Astrocyte of the spinal cord (primary cell): ENCODE measurements at places on chromosomes 4 and X.

DNA sequence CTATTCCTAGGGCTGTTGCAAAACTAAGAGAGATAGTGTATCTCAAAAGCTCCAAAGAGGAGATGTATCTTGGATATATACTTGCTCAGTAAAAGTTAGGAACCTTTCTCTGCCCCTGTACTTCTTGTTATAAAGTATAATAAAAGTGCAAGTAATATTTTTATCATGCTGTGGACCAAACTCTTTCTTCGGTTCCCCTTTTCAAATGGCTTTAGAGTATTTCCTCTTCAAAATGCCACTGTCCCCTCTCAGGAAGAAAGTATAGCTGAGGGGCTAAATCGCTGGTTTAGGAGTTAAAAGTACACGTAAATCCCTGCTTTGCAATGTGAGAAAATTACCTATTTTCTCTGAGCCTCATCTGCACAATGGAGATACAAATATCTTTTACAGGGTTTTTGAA, 169.1 kb upstream of the FTHL17 start:
- DNase-seq = no peak

DNA sequence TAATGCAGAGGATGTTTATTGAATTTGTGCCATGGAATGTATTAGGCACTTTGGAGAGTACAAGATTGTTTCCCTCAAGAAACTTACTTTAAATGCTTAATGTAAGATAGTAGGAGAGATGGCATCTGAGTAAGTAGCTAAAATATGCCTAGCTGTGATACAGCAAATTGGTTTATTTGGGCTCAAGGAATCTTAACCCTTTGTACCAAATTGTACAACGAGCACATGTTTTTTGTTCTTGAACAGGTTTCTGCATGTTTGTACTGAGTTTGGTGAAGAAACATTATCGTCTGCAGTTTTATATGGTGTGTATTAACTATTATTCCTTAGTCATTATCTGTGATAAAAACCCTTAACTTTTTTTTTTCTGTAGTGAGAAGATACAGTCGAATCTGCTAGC, 48.6 kb downstream of the CDS1 start:
- DNase-seq = peak; percentile 8

DNA sequence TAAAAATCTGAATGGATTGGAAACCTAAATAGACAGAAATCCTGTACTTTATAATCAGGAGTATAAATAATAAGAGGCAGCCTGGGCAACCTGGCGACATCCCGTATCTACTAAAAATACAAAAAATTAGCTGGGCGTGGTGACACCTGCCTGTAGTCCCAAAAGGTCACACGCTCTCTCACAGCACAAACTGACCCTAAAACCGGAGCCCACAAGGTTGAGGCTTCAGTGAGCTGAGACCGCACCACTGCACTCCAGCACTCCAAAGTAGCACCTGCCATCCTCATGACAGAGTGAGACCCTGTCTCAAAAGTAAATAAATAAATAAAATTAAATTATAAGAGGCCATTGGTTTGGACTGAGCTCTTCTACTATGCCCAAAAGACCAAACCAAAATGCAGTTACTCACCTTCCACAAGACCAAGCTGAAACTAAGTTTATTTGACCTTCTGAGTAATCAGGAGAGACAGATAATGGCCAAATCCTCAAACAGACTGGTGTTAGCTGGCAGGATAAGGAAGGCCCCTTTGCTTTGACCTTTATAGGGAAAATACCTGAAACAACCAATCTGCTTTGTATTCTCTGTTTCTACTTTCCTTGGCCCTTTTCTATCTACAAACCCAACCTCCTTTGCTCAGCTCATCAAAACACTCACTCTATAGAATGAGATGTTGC, 3.2 kb upstream of the GRSF1 start:
- no peak for DNase-seq

GRCh38 chrX:137587151-137587550, 21.2 kb downstream of the ZIC3 start:
- DNase-seq = no peak

GRCh38 chrX:87874043-87874442, 356.4 kb downstream of the KLHL4 start:
- no peak for DNase-seq

- peak; percentile 15 for DNase-seq
Observed at GRCh38 chrX:150897421-150898320, 797 bp downstream of the CD99L2 start.

DNA sequence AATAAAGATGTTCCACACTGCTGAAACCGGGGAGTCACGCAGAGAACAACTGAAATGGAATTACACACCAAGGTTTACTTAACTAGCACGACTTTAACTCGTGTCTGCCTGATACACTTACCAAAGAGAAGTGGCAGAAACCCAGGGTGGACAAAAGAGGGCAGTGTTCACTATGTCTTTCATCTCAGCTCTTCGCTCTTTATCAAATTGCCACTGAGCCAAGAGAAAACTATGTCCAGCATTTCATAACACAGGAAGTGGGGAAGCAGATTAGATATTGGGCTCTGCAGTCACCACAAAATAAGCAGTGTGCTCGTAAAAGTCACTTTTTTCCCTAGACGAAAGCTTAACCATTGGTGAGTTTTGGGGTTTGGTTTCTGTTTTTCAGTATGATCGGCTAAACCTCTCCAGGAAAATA, 155.7 kb downstream of the CHIC2 start:
- peak; percentile 89 for DNase-seq

- DNase-seq = peak; percentile 10
Observed at GRCh38 chr4:102665527-102665926, 95.2 kb downstream of the MANBA start.

- no peak for DNase-seq
Observed at GRCh38 chrX:153590961-153591956, 7.7 kb downstream of the CCNQ start.

DNA sequence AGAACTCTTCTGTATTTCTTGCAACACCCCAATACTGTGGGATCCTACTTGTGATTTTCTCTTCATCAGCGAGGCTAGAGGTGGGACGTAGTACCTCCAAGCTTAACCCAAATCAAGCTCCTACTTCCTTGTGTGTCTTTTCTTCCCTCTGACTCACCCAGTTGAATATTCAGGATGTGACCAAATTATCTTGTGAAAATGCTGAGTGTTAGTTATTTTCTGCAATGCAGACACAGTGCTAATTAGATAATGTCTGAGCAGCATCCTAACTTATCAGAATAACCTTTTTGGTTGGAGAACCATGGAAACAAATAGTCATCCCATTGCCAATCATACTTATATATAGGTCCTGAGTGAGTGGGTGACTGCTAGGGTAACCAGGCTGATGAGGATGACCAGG, 2.4 kb downstream of the MEPE start:
- DNase-seq = no peak

DNA sequence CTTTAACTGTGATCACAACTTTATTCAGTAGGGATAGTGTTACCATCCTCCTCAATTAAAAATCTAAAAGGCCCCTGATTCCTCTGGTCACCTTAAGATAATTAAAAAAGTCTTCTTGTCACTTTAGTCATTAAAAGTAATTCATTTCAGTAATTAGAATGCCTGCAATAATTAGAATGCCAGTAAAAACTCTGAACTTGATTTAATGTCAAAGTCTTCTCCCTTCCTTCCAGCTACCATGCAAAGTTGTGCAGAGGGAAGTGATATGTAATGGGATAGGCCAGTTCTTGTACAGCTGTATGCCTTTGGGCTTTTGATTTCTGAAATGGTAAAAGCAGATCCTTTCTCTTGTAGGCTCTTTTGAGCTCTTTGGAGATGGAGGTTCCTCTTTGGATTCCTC, 417.2 kb downstream of the ADAM29 start:
- DNase-seq = no peak

- no peak for DNase-seq
Observed at GRCh38 chr4:112144546-112145325, 518 bp upstream of the FAM241A start.

- DNase-seq = no peak
Observed at GRCh38 chr4:101762534-101762933, 28.0 kb upstream of the BANK1 start.

DNA sequence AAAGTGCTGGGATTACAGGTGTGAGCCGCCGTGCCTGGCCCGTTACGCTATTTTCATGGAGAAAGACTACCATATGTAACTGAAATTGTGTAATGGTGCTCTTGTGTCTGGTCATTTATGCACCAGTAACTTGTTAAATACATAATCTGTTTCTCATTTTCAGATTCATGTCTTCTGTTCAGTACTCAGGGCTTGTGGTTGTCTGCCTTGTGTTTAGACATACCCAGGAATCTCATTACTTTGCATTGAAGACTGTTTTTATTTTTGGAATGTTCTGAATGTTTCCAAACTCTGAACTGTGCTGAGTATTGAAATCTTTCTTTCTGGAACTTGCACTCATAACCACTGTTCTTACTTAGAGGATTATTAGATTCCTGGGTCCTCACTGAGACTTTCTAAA, 52.8 kb downstream of the PDLIM5 start:
- peak; percentile 47 for DNase-seq

DNA sequence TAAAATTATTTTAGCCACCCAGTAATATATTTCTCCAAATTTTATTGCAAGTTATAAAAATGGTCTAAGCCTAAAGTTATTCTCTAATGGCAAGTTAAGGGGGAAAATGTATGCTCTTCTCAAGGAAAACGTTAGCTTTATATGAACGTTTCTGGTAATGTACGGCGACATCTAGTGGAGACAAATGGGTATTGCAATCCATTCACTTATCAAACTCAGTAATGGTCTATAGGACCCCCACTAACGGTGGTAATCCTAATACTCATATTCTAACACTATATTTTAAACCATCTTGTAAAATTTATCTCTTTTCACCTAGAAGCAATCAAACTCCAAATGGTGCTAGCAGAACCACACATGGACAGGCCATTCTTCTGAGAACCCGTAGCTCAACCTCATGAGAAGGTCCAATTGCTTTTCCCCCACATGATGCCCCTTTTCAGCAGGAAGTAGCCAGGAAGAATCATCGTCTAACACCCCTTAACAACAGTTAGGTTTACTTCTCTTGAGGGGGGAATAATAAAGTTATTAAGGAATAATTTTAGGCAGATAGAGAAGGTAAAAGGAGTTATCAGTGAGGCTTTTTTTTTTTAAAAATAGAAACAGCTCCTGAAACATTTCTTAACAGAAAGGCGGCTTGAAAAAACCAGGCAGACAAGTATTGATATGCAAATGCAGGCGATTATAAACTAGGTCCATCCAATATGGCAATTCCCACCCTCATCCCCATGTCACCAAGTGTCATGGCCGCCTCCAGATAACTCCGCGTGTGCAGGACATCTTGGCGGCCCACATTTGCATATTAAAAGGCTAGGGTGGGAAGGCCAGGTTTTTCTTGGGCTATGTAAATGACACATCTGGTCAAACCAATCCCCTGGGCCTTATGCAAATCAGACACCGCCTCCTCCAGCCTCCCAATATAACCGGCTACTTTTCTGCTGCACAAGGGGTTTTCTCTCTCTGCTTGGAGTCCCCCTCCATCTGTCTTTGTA, 35.0 kb downstream of the NUDT11 start:
- peak; percentile 57 for DNase-seq

DNA sequence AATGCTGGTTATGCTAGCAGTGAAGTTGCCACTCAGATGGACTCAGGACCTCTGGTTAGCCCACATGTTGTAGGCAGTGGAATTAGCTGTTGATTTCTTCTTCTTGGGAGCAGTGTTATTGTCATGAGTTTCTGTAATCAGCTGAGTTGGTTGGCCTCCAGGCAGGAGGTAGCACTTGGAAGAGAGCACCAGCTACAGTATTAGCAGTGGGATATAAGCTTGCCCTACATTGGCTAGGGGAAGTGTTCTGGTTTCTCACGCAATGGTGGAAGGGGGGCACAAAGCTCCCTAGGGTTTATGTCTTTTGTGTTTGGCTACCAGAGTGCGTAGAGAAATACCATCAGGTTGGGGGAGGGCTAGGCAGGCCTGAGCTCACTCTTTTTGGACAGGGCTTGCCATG, 34.0 kb upstream of the UCP1 start:
- DNase-seq = no peak

DNA sequence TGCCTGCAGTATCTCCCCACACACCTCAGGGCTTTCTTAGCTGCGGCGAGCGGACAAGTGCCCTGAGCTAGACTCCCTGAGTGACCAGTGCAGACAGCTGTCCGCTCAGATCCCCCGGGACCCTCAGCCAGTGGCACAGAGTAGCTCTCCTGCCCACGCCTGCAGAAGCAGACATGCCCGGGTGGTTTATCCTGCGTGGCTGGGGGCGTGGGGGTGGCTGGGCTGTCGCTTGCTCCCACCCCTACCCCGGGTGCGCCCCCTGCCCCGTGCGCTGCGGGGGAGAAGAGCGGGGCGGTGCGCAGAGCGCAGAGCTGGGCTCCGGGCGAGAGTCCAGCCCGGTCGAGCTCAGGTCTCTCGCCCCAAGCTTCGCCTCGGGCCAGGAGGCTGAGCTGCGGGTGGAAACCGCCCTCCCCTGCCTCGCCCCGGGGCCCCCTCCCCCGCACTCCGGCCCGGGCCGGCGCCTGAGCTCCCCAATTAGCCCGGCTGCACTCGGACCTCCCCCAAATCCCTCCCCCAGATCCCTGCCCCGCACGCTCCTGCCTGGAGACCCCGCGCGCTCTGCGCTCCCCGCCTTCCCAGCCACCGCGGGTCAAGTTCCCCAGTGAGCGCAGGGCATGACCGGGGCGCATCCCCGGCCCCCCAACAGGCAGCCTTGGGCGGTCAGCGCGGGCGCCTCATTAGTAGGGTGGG, 11.7 kb upstream of the SHOX start:
- DNase-seq = no peak

DNA sequence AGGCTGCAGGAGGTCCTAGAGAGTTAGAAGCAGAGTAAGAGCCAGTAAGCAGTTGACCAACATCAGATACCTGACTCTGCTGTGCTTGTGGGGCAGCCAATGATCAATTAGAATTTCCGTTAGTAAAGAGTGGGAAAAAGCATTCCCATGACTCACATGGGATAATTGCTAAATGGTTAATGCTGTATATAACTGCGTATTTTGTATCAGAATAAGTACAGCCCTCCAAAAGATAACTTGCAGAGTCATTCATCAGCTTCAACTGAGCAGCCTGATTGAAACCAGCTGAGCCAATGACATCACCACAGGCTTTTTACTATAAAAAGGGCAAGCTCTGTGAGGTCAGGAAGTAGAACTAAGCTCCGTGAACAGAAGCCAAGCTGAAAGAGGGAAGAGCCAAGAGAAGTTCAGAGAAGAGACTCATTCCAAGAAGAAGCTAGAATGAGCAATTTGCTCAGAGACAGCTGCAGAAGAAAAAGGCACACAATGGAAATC, 67.9 kb downstream of the PPP3CA start:
- peak; percentile 93 for DNase-seq

DNA sequence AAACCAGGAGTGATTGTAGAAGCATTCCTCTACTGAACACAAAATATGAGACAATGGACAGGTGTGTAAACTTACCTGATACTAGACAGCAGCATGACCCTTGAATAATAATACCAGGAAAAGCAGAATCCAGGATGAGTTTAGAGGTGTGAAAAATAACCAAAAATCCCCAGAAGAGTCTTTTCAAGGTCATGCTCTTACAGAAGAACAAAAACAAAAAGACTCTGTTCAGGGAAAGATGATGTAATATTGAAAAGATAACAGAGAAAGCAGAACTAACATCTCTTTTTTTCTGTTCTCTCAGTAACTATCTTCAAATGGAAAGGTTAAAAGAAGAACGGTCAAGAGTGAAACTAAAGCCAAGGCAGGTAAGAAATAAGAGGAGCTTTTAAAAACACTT, 14.0 kb upstream of the ARHGAP10 start:
- DNase-seq = no peak

GRCh38 chr4:123386609-123387008, 10.0 kb upstream of the SPRY1 start:
- DNase-seq = peak; percentile 19
